Brain microvascular endothelial cell (primary cell): ENCODE measurements at places on chromosomes 2 and 18.

DNA sequence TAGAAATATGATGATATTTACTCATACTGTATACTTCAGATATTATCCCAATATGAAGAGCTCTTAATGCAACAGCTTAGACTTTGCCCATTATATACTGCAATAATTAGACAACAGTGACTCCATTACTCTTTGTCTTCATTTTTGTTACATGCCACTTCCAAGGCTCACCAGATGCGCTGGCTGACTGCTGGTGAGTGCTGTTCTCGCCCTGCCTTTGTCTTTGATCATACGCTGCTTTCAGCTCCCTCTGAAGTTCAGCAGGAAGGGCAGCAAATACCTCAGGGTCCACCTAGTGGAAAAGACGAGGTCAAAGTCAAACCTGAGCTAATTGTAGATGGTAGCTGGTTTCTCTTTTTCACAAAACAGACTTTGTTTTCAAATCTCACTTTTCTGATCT lies 66.3 kb downstream of the EIF5B start:
- DNase-seq: no peak

- no peak for DNase-seq
Measured at GRCh38 chr2:189142893-189143759, 36.4 kb downstream of the COL5A2 start.

DNA sequence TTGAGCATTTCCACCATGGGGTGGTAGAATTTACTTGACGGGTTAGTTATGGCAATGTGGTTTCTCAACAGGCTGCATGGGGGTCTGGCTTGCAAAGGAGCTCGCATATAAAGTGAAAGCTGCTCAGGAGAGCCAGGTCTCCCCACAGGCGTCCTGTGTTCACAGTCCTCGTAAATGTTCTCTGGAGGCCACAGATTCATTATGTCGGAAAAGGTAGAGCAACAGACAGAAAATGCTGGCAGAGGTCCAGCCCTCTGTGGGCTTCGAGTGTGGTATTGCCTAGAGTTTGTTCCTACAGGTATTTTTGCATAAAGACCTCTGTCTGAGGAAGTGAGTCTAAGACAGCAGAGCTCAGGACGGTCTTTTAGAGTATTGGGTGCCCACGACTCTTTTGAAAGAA lies 96.4 kb downstream of the CDCA7 start:
- DNase-seq: no peak

DNA sequence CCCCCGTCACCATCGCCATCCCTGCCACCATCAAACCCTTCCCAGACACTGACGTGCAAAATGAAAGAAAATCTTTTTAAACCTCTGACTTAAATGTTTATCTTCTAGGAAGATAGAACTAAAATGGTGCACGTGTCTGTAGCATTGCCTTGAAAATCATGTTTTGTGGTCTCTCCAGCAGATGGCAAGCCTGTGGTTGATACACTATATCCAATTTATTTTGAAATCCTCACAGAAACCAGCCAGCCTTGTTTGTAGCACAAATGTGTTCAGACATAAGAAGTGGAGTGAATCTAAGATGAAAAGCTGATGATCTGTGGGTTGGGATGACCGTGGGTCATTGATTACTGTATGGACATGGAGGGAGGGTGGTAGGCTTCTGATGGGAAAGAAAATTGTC lies 436.2 kb upstream of the SMIM21 start:
- DNase-seq: no peak

DNA sequence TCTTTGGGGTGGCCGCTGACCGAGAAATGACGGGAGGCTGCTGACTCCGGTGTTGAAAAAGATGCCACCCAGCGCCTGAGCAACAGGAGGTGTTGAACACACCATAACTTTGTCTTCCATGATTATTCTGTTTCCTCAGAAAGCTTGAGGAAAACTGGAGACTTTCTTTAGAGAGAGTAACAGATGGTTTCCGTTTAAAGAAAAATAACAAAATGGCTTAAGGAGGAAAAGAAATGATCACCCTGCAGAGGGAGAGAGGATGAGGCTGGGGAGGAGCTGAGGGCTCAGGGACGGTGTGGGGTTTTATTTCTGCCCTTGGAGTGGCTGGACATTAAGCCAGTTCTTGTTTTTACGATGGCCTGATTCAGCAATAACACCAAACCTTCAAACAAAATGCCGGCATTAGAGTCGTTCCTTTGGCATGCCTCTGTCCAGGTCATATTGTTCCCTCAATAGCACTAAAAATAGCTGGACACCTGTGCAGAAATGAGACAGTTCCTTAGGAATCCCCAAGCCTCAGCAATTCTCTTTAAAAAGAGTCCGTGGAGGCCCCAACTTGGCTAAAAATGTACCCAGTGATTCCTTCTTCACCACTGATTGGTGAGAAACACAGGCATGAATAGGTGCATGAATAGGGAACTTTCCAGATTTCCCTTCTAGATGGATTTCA lies 182.4 kb downstream of the ALPK2 start:
- DNase-seq: no peak

DNA sequence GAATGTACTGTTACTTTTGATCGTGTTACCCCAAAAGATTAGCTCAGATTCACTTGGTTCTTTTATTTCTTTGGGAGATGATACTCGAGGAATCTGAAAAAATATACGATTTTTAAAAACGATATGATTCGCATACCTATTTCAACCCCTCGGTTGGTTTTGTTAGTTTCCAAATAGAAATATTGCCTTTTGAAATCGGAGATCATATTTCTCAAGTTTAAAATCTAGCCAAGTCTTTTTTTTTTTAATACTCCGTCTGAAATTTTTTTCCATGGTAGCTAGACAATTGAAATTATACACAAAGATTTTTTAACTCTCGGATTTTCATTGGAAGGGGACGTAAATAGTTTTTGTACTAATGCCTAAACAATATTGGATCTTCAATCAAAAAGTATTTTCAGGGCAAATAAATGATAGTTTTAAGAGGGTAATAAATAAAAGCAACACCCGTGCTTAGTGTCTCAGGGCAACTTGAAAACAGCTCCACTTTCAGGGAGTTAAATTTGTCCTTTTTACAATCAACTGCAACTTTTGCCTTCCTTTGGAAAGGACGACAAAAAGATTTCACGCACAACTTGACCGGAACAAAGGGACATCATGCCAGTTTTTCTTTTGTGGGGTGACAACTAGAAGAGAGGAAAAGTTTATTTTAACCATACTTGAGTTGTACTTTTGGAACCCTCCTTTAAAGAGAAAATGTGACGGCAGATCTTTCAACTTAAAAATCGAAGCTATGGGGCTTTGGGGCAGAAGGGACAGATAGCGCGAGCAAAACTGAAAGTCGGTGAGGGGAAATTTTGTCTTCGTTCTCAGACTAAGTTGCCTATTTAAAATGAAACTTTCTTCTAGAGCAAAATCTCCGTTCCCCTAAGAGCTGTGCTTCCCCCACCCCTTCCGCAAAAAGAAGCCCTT lies 5.8 kb upstream of the ONECUT2 start:
- no peak for DNase-seq

- DNase-seq: no peak
Measured at GRCh38 chr2:162795312-162795711, 43.3 kb downstream of the KCNH7 start.

DNA sequence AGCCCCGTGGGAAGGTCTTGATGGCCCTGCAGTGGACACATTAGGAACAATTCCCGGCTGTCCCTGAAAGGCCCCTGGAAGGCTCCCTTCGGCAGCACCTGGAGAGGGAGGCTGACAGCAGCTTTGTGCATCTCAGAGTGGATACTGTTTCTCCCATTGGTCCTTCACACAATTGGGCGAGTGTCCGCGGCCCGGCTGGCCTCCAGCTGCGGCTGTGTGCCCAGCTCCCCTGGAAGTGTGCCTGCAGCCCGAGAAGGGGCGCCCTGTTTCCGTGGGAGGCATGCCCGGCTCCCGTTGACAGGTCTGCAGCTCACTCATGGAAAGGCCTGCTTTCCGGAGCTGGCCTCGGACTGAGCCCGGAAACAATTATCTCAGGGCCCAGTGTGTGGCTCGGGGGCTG lies 103.7 kb downstream of the LPIN1 start:
- DNase-seq: no peak

DNA sequence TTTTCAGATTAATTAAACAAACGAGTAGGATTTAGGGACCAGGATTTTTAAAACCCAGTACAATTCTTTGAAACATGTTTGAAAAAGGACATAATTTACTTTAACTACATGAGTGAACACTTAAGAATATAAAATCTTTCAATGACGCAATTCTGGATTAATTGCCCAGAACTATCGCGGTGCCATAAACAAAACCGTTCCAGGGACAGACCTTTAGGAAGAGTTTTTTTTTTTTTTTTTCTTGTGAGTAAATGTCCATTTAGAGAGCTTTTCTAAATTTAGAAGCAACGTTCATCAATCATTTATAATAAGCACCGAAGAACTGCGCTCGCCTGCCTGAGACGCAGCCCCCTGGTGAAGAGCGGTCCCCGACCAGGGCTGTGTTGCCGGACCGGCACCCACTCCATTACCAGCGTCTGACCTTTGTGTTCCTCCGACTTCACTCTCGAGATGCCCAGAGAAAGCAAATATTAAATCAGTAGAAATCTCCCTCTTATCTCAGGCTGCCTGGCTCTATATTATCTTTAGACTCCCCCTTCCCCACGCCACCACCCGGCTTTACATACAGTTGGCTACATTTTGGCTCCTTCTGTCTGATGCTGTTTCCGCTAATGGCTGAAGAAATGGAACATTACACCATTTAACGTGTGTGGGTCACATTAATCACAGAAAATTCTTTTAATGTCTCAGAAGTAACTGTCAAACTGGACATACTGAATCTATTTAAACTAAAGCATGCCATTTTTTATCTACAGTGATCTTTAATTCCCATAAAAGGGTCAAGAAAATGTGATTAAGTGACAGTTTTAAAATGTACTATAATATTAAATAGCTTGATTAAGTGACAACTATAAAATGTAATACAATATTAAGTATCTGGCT lies 364.0 kb upstream of the MEIS1 start:
- DNase-seq: no peak

DNA sequence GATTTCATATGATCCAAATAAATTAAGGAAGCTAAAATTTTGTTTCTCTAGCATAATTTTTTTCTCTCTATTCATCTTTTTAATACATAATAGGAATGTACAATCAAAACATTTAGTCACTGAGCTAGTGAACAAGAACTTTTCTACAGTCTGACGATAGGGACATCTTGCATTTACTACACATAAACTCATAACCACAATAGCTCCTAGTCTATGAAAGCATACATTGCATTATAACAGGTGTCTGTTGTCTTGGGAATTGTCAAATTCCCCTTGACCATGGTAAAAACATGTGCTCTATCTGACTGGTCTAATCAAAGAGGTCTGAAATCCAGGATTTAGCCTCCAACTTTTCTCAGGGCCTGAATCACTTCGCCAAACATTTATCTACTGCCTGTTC lies 144.8 kb downstream of the FAM124B start:
- no peak for DNase-seq

DNA sequence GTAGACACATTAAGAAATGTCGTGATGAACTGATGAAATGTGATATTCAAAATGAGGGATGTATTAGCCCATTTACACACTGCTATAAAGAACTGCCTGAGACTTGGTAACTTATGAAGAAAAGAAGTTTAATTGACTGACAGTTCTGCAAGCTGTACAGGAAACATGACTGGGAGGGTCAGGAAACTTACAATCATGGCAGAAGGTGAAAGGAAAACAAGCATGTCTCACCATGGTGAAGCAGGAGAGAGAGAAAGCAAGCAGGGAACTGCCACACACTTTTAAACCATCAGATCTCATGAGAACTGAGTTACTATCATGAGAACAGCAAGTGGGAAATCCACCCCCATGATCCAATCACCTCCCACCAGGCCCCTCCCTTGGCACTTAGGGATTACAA lies 1010.8 kb upstream of the CELF4 start:
- no peak for DNase-seq

GRCh38 chr18:48037481-48038271 lies 107.2 kb upstream of the SMAD2 start:
- DNase-seq: no peak

DNA sequence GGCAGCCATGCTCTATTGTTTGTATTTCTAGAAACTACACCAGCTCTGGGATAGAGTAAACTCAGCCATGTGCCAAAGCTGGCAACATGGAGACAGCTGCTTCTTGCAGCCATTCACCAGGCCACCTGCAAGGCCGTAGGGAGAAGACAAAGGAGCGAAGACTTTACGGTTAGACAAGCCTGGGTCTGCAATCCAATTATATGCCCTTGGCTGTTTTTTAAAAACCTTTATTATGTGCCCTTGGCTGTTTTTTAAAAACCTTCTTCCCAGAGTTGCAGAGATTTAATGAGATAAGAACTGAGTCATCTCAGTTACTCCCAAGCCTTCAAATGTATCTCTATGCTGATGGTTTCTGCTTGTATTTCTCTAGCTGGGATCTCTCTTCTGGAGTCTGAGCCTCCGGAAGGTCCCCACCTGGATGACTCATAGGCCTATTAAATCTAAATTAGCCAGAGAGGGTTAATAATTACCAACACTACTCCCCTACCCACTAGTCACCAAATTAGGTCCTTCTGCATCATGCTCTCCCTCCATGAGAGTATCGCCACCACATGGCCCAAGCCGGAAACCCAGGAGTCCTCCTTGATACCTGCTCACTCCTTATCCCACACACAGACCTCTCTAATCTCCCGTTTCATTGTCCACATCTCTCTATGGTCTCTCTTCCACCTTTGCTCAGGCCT lies 17.5 kb upstream of the DPP4 start:
- DNase-seq: no peak

DNA sequence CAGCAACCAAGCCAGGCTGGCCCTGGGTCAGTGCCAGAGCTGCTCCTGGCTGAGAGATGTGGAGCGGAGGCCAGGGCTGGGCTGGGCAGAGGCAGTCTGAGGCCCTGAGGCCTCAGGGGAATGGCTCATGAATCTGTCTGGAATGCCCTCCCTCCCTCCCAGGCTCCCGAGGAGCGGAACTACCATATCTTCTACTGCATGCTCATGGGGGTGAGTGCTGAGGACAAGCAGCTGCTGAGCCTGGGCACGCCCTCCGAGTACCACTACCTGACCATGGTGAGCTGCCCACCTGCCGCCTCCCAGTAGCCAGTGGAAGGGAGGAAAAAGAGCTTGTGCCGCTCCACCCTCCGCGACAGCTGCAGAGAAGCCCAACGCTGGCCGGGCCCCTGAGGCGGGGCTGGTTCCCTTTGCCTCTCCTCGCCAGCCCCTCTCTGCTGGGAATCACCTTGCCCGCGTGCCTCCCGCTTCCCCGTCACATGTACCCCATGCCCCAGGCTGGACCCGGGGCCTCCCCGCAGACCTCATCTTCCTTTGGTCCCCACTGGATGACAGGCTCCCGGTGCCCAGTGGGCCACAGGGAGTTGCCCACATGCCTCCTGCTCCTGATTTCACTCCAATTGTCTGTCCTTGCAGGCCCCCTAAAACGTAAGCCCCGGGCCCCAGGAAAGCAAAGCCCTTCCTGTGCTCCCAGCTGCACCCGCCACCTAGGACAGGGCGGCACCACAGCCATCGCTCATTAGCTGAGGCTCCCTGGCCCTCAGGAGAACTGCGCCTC lies 41.1 kb downstream of the MYO7B start:
- peak; percentile 67 for DNase-seq

- DNase-seq: no peak
Measured at GRCh38 chr2:156158808-156159207, 173.7 kb downstream of the NR4A2 start.
